Activated CD4-positive, alpha-beta T cell treated with anti-CD3 and anti-CD28 coated beads, Interleukin-2, amount 10 ng/mL, durations not matched to agents 7 days and 5 days (primary cell): ENCODE measurements at places on chromosomes 3 and 15.

- H3K4me3 ChIP-seq: no peak overlapping the region
- H3K36me3 ChIP-seq: no peaks in the 10 kb centered on the region
- H3K27ac ChIP-seq: peak overlapping the region; percentile 19
- peaks cover 11% of the 10 kb centered on the region for H3K4me1 ChIP-seq
- no peaks in the 10 kb centered on the region for H3K27me3 ChIP-seq
These were observed 16.6 kb upstream of the SEMA3F start for GRCh38 chr3:50138266-50139200.

DNA sequence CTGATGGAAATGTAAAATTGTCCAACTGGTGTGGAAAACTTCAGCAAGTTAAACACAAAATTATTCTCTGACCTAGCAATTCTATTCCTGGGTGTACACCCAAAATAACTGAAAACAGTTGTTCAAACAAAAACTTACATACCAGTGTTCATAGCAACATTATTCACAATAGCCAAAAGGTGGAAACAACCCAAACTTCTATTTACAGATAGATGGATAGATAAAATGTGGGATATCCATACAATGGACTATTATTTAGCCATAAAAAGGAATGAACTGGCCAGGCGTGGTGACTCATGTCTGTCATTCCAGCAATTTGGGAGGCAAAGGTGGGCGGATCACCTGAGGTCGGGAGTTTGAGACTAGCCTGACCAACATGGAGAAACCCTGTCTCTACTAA, 6.9 kb upstream of the VWA5B2 start:
- DNase-seq: no peak
- no peaks in the 10 kb centered on the region for H3K4me1 ChIP-seq
- no peak overlapping the region for H3K4me3 ChIP-seq
- no peak overlapping the region for H3K27ac ChIP-seq
- peaks cover 20% of the 10 kb centered on the region for H3K27me3 ChIP-seq
- no peaks in the 10 kb centered on the region for H3K36me3 ChIP-seq

DNA sequence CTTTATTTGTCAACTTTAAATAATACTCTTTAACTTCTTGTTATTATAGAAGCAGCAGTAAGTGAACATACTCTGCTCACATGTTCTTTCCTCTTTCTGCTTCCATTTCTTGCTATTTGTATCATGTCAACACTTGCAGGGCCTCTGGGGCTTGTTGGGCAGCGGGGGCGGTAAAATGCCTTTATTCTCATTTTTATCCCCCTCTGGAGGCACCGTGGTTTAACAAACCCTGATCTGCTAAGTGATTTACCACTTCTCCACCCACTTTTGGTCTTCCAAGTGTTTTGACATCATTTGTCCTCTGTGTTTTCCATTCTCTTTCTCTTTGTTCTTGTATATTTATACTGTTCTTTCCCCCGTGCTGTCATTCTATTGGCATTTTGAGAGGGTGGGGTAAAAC, 33.9 kb downstream of the SCN10A start:
- DNase-seq: no peak
- no peaks in the 10 kb centered on the region for H3K36me3 ChIP-seq
- no peaks in the 10 kb centered on the region for H3K4me1 ChIP-seq
- no peak overlapping the region for H3K4me3 ChIP-seq
- H3K27me3 ChIP-seq: peaks cover 15% of the 10 kb centered on the region
- H3K27ac ChIP-seq: no peak overlapping the region

- no peaks in the 10 kb centered on the region for H3K27me3 ChIP-seq
- H3K4me3 ChIP-seq: no peak overlapping the region
- no peak overlapping the region for H3K27ac ChIP-seq
- DNase-seq: no peak
- peaks cover 3% of the 10 kb centered on the region for H3K36me3 ChIP-seq
These were observed 21.2 kb downstream of the ARL13B start for GRCh38 chr3:94001191-94001590.

GRCh38 chr3:16550305-16550675, 36.8 kb upstream of the RFTN1 start:
- no peak overlapping the region for H3K27ac ChIP-seq
- peaks cover 10% of the 10 kb centered on the region for H3K27me3 ChIP-seq
- H3K4me3 ChIP-seq: no peak overlapping the region
- H3K4me1 ChIP-seq: peaks cover 12% of the 10 kb centered on the region

DNA sequence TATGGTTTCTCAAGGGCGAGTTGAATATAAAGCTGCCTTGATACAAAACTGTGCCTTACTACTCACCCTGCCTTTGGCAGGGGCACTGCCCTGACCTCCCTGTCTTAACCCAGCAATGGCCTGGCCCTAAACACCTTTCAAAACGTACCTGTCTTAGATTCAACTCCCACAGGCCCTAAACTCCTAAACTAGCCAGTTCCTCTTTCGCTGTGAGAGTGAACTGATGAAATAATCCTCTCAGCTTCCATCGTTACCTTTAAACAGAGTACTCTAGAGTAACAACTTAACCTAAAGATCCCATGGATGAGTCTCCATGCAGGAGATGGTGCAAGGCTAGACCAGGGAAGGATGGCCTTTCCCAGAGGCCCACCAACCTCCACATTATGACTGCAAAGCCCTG, 133.0 kb upstream of the THBS1 start:
- no peak overlapping the region for H3K4me3 ChIP-seq
- peaks cover 35% of the 10 kb centered on the region for H3K27me3 ChIP-seq
- no peak for DNase-seq
- no peak overlapping the region for H3K27ac ChIP-seq
- no peaks in the 10 kb centered on the region for H3K4me1 ChIP-seq

DNA sequence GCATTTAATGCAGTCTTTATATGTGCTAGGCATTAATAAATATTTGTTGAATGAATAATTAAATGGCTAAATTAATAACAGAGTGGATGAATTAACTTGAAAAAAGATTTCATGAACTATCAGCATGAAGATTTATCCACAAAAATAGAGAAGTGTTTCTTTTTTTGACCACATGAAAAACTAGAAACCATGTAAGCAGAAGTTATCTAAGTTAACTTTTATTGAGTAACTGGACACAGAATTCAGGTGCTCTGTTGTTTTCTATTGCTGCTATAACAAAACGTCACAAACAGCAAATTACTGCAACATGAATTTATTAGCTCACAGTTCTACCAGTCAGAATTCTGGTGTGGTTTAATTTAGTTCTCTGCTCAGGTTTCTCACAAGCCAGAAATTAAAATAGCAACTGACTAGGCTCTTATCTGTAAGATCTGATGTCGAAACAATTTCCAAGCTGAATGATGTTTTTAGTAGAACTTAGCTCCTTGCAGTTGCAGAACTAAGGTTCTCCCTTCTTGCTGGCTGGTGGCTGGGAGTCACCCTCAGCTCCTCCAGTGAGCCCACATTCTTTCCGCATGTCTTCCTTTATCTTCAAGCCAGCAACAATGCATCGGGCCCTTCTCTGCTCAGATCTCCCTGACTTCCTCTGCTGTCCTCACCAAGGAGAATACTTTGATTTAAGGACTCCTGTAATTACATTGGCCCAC, 810.2 kb upstream of the ALCAM start:
- no peaks in the 10 kb centered on the region for H3K36me3 ChIP-seq
- H3K4me1 ChIP-seq: no peaks in the 10 kb centered on the region
- H3K27me3 ChIP-seq: no peaks in the 10 kb centered on the region
- DNase-seq: no peak
- H3K27ac ChIP-seq: no peak overlapping the region

DNA sequence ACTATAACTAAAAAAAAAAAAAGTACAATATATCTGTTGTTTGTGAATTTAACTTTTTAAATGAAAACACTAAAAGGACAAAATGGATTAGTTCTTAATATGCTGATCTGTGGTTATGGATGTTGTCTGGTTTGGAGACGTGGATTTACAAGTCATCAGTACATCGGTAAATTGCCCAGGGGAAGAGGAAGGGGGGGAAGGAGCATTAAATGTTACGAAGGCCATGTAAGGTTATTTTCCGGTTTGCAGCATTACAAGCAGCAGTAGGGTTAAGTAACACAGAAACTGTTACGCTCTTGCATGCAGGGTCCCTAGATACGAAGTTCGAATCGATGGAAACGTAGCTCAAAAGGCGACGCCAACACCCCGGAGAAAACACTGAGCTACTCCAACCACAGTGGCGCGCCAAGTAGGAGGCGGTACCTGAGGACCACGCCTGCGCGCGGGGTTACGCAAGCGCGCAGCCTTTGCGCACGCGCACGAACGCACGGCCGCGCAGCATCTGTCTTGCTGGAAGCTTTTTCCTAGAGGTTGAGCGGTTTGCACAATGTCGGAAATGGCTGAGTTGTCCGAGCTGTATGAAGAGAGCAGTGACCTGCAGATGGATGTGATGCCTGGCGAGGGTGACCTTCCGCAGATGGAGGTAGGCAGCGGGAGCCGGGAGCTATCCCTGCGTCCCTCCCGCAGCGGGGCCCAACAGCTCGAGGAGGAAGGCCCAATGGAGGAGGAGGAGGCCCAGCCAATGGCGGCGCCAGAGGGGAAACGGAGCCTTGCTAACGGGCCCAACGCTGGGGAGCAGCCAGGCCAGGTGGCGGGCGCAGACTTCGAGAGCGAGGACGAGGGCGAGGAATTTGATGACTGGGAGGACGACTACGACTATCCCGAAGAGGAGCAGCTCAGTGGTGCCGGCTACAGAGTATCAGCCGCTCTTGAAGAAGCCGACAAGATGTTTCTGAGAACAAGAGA, at the start of gene EID1:
EID1 (plus strand) TSS at position 505 of the 966 bp plus-strand sequence; CDS start at position 548, 43 bp downstream.
- peak; percentile 94 for DNase-seq
- H3K27ac ChIP-seq: peak within 1 kb of the TSS; percentile 99
- H3K36me3 ChIP-seq: peaks cover 21% of the 10 kb centered on the region
- peaks cover 19% of the 10 kb centered on the region for H3K27me3 ChIP-seq
- peaks cover 38% of the 10 kb centered on the region for H3K4me1 ChIP-seq

DNA sequence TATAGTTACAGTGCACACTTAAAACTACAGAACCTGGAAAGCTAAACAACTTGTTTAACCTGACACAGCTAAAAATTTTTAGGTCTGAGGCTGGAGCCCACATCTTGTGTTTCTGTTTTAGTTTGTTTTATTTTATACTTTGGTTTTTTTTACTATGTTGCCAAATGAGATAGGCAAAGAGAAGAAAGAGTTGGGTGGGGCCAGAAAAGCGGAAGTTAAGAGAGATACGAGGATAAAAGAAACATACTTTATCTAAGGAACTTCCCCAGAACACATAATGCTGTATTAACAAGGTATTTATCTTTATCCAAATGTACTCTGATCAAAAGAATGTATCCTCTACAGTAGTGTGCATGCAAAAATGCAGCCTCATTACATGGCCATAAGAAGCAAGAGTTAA, 1145.7 kb downstream of the EPHA3 start:
- no peaks in the 10 kb centered on the region for H3K27me3 ChIP-seq
- DNase-seq: no peak
- H3K4me1 ChIP-seq: no peaks in the 10 kb centered on the region
- no peak overlapping the region for H3K27ac ChIP-seq

- no peaks in the 10 kb centered on the region for H3K4me1 ChIP-seq
- no peaks in the 10 kb centered on the region for H3K36me3 ChIP-seq
- H3K27ac ChIP-seq: no peak overlapping the region
- no peak overlapping the region for H3K4me3 ChIP-seq
- H3K27me3 ChIP-seq: peaks cover 2% of the 10 kb centered on the region
These were observed 491.0 kb downstream of the MECOM start for GRCh38 chr3:169172535-169172934.
